Fibroblast of upper back skin (primary cell): ENCODE measurements at places on chromosomes 11 and 22.

DNA sequence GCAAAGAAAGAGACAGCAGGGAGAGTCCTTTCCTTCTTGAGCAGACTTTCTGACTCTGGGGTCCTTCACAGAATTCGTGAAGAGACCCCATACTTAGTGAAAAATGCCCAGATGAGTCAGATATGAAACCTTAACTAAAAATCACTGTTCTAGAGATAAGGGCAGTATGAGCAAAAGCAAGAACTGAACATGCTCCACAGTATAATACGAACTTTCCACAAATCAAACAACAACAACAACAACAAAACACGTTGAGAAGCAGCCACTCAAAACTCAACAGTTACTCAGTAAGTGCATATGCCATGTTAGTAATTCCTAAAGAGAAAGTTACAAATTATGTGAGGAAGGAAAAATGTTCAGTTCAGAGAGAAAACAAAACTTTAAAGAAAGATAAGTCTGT, 44.3 kb downstream of the PITPNB start:
- no peak for DNase-seq

- no peak for DNase-seq
Measured at GRCh38 chr11:77589181-77589520, 602 bp upstream of the AQP11 start.

GRCh38 chr11:92383430-92383829, 158.8 kb downstream of the FAT3 start:
- peak; percentile 66 for DNase-seq

DNA sequence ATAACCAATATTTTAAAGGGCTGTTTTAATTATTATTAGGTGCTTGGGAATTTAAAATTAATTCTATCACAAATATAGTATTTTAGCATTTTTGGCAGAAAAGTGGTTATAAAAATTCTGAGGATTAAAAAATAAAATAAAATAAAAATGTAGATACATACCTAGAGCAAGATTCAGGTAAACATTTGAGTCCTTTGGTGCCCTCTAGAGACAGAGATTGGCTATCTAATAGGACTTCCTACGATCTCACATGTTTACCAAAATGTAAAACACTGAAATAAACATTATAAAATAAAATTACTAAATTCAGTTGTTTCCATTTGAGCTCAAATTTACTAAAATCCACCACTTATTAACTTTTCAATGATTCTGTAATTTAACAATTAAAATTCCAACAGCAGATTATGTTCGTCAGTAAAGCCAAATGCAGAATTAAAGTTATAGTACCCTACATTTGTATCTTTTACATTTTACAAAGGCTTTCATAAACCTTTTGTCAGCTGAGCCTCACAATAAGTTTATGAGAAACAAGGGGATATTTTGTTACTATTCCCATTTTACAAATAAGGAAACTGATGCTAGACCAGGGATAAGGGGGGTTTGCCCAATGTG, 27.7 kb downstream of the SLC36A4 start:
- peak; percentile 18 for DNase-seq
